ENCODE measurements at places on chromosomes 1 and 21.

DNA sequence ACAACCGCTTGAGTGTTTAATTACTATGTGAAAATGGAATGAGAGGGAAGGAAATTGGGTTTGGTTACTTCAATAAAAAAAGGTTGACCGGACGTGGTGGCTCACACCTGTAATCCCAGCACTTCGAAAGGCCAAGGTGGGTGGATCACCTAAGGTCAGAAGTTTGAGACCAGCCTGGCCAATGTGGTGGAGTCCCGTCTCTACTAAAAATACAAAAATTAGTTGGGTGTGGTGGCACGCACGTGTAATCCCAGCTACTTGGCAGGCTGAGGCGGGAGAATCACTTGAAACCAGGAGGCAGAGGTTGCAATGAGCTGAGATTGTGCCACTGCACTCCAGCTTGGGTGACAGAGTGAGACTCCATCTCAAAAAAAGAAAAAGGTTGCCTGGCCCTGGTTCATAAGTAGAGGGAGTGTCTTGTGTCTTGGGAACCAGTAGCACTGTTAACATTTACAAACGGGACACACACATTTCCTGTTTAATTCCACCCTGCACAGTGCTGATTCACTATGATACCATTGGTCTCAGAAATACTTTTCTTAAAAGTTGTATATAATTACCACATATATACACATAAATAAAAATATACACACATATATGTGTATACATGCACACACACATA is 27.6 kb upstream of the CLDN14 start:
- no peaks in the 10 kb centered on the region for H3K27me3 ChIP-seq
- no peak overlapping the region for H3K27ac ChIP-seq
- no peaks in the 10 kb centered on the region for H3K4me1 ChIP-seq

- no peaks in the 10 kb centered on the region for H3K36me3 ChIP-seq
- no peaks in the 10 kb centered on the region for H3K27me3 ChIP-seq
- H3K4me1 ChIP-seq: peaks cover 61% of the 10 kb centered on the region
Measured at GRCh38 chr1:234866007-234866866, 256.3 kb upstream of the IRF2BP2 start.

- DNase-seq: no peak
- peaks cover 18% of the 10 kb centered on the region for H3K4me1 ChIP-seq
- H3K27me3 ChIP-seq: no peaks in the 10 kb centered on the region
- H3K36me3 ChIP-seq: no peaks in the 10 kb centered on the region
- H3K27ac ChIP-seq: no peak overlapping the region
Measured at GRCh38 chr1:56334047-56334446, 245.3 kb downstream of the PLPP3 start.

DNA sequence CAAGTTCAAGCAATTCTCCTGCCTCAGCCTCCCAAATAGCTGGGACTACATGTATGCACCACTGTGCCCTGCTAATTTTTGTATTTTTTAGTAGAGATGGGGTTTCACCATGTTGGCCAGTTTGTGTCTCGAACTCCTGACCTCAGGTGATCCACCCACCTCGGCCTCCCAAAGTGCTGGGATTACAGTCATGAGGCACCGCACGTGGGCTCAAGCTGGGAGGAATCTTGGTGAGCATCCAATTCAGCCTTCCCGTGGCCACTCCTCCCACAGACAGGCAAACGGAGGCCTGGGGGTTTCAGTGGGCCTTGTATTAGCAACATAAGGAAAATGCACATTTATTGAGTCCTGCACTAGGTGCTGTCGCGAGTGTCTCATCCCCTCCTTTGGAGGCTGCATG is 24.5 kb upstream of the VWA5B1 start:
- no peak overlapping the region for H3K27ac ChIP-seq
- H3K36me3 ChIP-seq: no peaks in the 10 kb centered on the region
- DNase-seq: no peak
- H3K27me3 ChIP-seq: no peaks in the 10 kb centered on the region
- H3K4me1 ChIP-seq: peaks cover 8% of the 10 kb centered on the region

GRCh38 chr1:54826226-54826816 is 25.2 kb upstream of the TTC22 start:
- no peaks in the 10 kb centered on the region for H3K27me3 ChIP-seq
- no peaks in the 10 kb centered on the region for H3K36me3 ChIP-seq
- H3K27ac ChIP-seq: no peak overlapping the region
- no peak for DNase-seq

DNA sequence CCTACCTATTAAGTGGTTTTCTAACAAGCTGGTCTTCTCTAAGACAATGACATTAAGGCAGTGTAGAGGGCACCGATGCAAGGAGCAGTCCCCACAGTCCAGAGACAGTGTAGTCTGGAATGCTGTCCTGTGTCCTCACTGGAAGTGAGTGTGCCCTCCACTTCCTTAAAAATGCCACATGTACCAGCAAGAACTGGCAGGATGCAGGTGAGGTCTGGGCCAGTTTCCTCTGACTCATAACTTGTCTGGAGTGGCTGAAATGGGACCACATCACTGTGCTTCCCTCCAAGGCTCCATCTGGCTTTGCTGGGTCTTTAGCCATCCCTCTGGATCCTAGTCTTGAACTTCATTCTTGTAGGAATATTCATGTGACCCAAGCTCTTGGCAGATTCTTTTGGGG is 170.5 kb upstream of the KIAA0040 start:
- H3K36me3 ChIP-seq: no peaks in the 10 kb centered on the region
- no peaks in the 10 kb centered on the region for H3K4me1 ChIP-seq
- H3K27me3 ChIP-seq: no peaks in the 10 kb centered on the region
- no peak for DNase-seq

- H3K27ac ChIP-seq: no peak overlapping the region
- no peak overlapping the region for H3K4me3 ChIP-seq
- H3K4me1 ChIP-seq: no peaks in the 10 kb centered on the region
- no peaks in the 10 kb centered on the region for H3K27me3 ChIP-seq
- no peak for DNase-seq
Measured at GRCh38 chr1:246136477-246136876, 370.6 kb downstream of the SMYD3 start.

DNA sequence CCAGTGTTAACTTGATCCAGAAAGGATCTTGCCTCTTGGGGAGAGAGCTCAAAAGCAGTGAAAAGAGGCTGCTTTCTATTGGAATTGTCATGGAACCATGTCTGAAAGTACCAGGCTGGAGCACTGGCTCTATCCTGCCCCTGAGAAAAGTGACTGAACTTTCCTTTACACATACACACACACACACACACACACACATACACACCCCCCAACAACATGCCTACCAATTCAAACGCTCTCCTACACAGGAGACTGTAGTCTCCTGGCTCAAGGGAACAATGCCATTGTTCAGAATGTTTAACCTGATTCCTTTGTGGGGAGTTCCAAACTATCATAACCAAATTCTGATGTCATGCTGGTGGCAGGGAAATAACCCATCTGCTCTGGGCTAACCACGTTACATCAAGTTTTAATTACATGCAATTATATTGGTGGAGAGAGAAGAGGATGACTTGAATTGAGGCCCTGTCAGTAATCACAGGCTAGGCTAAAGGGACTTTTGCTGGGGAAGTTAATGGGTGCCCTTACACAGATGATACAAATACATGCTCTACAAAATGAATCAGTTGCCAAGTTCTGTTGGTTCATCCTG is 52.3 kb upstream of the DUSP10 start:
- DNase-seq: no peak
- H3K27ac ChIP-seq: no peak overlapping the region
- H3K36me3 ChIP-seq: no peaks in the 10 kb centered on the region
- no peaks in the 10 kb centered on the region for H3K27me3 ChIP-seq

GRCh38 chr1:223832637-223832943 is 13.2 kb downstream of the TP53BP2 start:
- H3K36me3 ChIP-seq: no peaks in the 10 kb centered on the region
- H3K27me3 ChIP-seq: no peaks in the 10 kb centered on the region
- peaks cover 63% of the 10 kb centered on the region for H3K4me1 ChIP-seq

GRCh38 chr21:46155514-46156377 is at the start of gene FTCD:
Gene FTCD, minus strand, starts transcription at chr21:46155579. Its CDS starts 56 bp downstream, at chr21:46155523.
- H3K27ac ChIP-seq: no peak within 1 kb of the TSS
- no peaks in the 10 kb centered on the region for H3K27me3 ChIP-seq
- no peaks in the 10 kb centered on the region for H3K4me1 ChIP-seq
- H3K36me3 ChIP-seq: no peaks in the 10 kb centered on the region
- H3K4me3 ChIP-seq: no peak within 1 kb of the TSS

DNA sequence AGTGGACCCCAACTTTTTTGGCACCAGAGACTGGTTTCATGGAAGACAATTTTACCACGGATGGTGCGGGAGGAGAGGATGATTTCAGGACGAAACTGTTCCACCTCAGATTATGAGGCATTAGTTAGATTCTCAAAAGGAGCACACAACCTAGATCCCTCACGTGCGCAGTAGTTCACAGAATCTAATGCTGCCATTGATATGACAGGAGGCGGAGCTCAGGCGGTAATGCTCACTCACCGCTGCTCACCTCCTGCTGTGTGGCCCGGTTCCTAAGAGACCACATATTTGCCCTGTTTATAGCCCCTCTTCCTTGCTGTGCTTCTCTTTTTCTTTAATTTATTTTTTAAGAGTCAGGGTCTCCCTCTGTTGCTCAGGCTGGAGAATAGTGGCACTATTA is 4.6 kb downstream of the NTRK1 start:
- peaks cover 28% of the 10 kb centered on the region for H3K27me3 ChIP-seq
- no peaks in the 10 kb centered on the region for H3K36me3 ChIP-seq
- no peak overlapping the region for H3K27ac ChIP-seq
- peaks cover 3% of the 10 kb centered on the region for H3K4me1 ChIP-seq
- DNase-seq: no peak

- no peaks in the 10 kb centered on the region for H3K4me1 ChIP-seq
- H3K27ac ChIP-seq: no peak overlapping the region
- no peak overlapping the region for H3K4me3 ChIP-seq
- no peak for DNase-seq
- H3K36me3 ChIP-seq: no peaks in the 10 kb centered on the region
Measured at GRCh38 chr1:113874012-113874879, 2.7 kb upstream of the PTPN22 start.

GRCh38 chr1:109356915-109357314 is 40.8 kb downstream of the SORT1 start:
- H3K4me1 ChIP-seq: peaks cover 20% of the 10 kb centered on the region
- H3K27ac ChIP-seq: no peak overlapping the region
- no peak overlapping the region for H3K4me3 ChIP-seq
- H3K36me3 ChIP-seq: no peaks in the 10 kb centered on the region
- H3K27me3 ChIP-seq: no peaks in the 10 kb centered on the region
- no peak for DNase-seq

- no peak for DNase-seq
- H3K4me1 ChIP-seq: no peaks in the 10 kb centered on the region
- H3K27ac ChIP-seq: no peak overlapping the region
- no peaks in the 10 kb centered on the region for H3K36me3 ChIP-seq
Measured at GRCh38 chr1:22738522-22738921, 27.9 kb downstream of the EPHB2 start.

- DNase-seq: peak; percentile 86
- H3K4me1 ChIP-seq: peaks cover 35% of the 10 kb centered on the region
- H3K27me3 ChIP-seq: no peaks in the 10 kb centered on the region
- peak overlapping the region; percentile 99 for H3K27ac ChIP-seq
- H3K4me3 ChIP-seq: peak overlapping the region; percentile 88
- H3K36me3 ChIP-seq: no peaks in the 10 kb centered on the region
Measured at GRCh38 chr1:50968158-50968820, 1.8 kb upstream of the CDKN2C start.

- H3K27me3 ChIP-seq: no peaks in the 10 kb centered on the region
- DNase-seq: no peak
- H3K4me3 ChIP-seq: no peak overlapping the region
Measured at GRCh38 chr1:184840596-184840995, 85.9 kb upstream of the EDEM3 start.

GRCh38 chr1:179831225-179831624 is 46.4 kb downstream of the TOR1AIP2 start:
- no peaks in the 10 kb centered on the region for H3K36me3 ChIP-seq
- H3K4me3 ChIP-seq: no peak overlapping the region
- H3K4me1 ChIP-seq: no peaks in the 10 kb centered on the region

- no peaks in the 10 kb centered on the region for H3K27me3 ChIP-seq
- H3K4me3 ChIP-seq: no peak overlapping the region
Measured at GRCh38 chr1:201719812-201720521, 109.0 kb upstream of the IPO9 start.

GRCh38 chr1:86436041-86436440 is 12.1 kb downstream of the CLCA2 start:
- DNase-seq: no peak
- no peaks in the 10 kb centered on the region for H3K36me3 ChIP-seq
- no peaks in the 10 kb centered on the region for H3K4me1 ChIP-seq
- no peak overlapping the region for H3K4me3 ChIP-seq

GRCh38 chr1:6029351-6029750 is 16.3 kb upstream of the KCNAB2 start:
- peak overlapping the region; percentile 31 for H3K27ac ChIP-seq
- no peak overlapping the region for H3K4me3 ChIP-seq
- no peak for DNase-seq
- H3K27me3 ChIP-seq: no peaks in the 10 kb centered on the region

GRCh38 chr1:36351227-36351977 is 28.0 kb upstream of the EVA1B start:
- H3K4me3 ChIP-seq: no peak overlapping the region
- no peak for DNase-seq
- H3K4me1 ChIP-seq: peaks cover 29% of the 10 kb centered on the region
- H3K36me3 ChIP-seq: peaks cover 84% of the 10 kb centered on the region

DNA sequence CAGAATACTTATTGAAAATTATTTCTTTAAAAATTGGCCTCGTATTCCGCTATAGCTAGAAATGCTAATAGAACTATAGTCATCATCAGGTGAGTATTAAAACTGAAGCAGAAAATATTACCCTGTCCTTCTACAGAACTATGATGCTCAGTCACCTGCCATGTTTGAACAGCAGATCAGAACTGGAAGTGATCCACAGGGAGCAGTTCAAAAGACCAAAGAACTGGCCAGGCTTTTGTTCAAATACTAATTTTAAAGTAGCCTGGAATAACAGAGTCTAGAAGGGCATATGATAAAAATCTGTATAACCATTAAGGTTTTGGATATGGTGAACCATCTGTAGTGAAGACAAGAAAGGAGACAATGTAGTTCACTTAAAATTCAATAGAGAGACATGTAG is 94.4 kb downstream of the GPR161 start:
- H3K4me3 ChIP-seq: no peak overlapping the region
- no peaks in the 10 kb centered on the region for H3K27me3 ChIP-seq
- H3K27ac ChIP-seq: no peak overlapping the region
- peaks cover 31% of the 10 kb centered on the region for H3K4me1 ChIP-seq
- H3K36me3 ChIP-seq: no peaks in the 10 kb centered on the region
- no peak for DNase-seq

DNA sequence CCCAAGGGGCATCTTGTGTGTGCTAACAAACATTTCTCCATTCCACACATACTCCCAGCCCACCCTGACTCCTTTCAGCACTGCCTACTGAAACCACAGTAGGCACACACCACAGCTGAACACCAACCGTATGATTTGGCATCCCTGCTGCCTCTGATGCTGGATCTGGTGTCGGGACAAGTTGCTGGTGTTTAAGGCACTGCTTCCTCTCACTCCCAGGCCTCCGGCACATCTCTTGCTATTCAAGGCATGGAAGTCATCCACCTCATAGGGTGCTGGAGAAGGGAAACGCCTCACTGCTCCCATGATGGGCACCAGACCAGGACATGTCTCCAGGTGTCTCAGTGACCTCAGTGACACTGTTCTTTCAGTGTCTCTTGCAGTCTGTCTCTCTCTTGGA is 2.4 kb upstream of the ITLN2 start:
- H3K36me3 ChIP-seq: no peaks in the 10 kb centered on the region
- DNase-seq: no peak
- H3K4me1 ChIP-seq: no peaks in the 10 kb centered on the region
- no peaks in the 10 kb centered on the region for H3K27me3 ChIP-seq
- no peak overlapping the region for H3K27ac ChIP-seq
